Pancreas (tissue), 10 donors: ENCODE measurements at places on chromosomes 12 and 14. TPM values are rescaled to one million over a fixed set of nuclear protein-coding genes. Genes with fewer than 3 reads are reported as not detected.

Gene PAX9
- total RNA-seq = 0.22 TPM

Gene HOXC9
- total RNA-seq = not detected

Gene INHBC
- not detected for total RNA-seq

- DNase-seq = peak; percentile 74
Measured at GRCh38 chr12:120368789-120369602, at the start of gene MSI1. Gene MSI1, minus strand, starts transcription at chr12:120369164. Its CDS starts 73 bp downstream, at chr12:120369091.

GRCh38 chr14:31949709-31950108 lies 127.4 kb upstream of the ARHGAP5 start:
- DNase-seq = no peak

DNA sequence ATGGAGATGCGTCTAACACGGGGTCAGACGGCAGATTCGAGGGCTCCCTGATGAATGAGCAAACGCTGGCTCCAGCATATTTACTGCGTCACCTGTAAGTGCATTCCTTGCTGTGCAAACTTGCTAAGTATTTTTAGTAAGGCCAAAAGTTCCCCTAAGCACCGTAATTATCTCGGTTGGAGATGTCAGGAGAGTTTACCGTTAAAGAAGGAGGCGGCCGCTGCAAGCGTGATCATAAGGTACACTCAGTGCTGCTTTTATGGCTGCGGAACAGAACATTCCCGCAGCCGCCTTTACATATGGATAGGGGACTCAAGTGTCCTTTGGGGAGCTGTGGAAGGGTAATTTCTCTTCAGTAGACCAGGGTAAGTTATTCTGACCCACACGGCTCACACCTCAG lies 175.6 kb downstream of the GLT1D1 start:
- DNase-seq = no peak

DNA sequence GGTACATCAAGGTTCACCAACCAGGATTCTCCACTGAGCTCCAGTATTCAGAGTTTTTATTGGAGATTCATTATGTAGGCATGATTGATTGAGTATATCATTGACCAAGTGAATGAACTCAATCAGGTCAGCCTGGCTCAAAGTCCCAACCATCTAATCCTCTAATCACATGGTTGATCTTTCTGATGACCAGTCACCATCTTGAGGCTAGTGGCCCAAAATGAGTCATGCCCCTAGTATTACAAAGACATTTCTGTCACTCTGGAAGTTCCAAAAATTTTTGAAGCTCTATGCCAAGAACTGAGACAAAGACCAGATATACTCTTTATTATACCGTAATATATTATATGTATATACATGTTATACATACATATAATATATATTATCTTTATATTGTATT lies 75.9 kb upstream of the ATF7IP start:
- DNase-seq = no peak

- DNase-seq = peak; percentile 2
Measured at GRCh38 chr12:128098730-128099129, 168.2 kb upstream of the TMEM132C start.
